ENCODE measurements at places on chromosomes 4 and X.

GRCh38 chr4:85603437-85604336 is 128.7 kb downstream of the ARHGAP24 start:
- no peak overlapping the region for H3K27ac ChIP-seq
- no peaks in the 10 kb centered on the region for H3K36me3 ChIP-seq

GRCh38 chrX:134718966-134719317 is 60.7 kb upstream of the PLAC1 start:
- H3K27ac ChIP-seq: no peak overlapping the region
- no peak overlapping the region for H3K4me3 ChIP-seq
- peaks cover 5% of the 10 kb centered on the region for H3K4me1 ChIP-seq
- H3K36me3 ChIP-seq: no peaks in the 10 kb centered on the region

- no peak overlapping the region for H3K27ac ChIP-seq
- H3K36me3 ChIP-seq: no peaks in the 10 kb centered on the region
- H3K4me3 ChIP-seq: no peak overlapping the region
- no peak for DNase-seq
- H3K27me3 ChIP-seq: no peaks in the 10 kb centered on the region
These were observed 12.5 kb downstream of the HS3ST1 start for GRCh38 chr4:11416071-11416766.

- no peaks in the 10 kb centered on the region for H3K27me3 ChIP-seq
- no peak overlapping the region for H3K27ac ChIP-seq
- H3K4me1 ChIP-seq: no peaks in the 10 kb centered on the region
- DNase-seq: no peak
These were observed 415.0 kb upstream of the RPS6KA3 start for GRCh38 chrX:20681683-20682082.

DNA sequence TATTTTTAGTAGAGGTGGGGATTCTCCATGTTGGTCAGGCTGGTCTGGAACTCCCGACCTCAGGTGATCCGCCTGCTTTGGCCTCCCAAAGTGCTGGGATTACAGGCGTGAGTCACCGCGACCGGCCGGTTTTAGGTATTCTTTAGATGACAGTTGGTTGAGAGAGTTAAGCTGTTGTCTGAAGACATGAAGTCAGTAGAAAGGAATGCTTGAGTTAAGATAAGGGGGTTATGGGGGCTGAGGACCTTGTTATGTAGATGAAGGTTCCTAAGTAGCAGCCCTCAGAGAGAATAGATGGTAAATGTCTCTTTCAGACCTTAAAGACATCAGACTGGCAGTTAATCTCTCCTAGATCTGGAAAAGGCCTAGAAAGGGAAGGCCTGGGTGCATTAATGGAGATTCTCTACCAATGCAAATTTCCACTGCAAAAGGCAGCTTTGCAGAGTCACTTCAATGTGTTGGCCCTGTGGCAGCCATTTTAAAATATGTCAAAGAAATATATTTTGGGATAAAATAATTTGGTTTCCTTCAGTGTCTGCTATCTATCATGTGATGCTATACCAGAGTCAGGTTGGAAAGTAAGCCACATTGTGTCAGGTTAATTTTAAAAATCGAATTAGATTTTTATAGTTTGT is 6.4 kb upstream of the ZNF674 start:
- peak; percentile 68 for DNase-seq
- no peaks in the 10 kb centered on the region for H3K27me3 ChIP-seq
- H3K4me1 ChIP-seq: no peaks in the 10 kb centered on the region
- peaks cover 48% of the 10 kb centered on the region for H3K36me3 ChIP-seq

DNA sequence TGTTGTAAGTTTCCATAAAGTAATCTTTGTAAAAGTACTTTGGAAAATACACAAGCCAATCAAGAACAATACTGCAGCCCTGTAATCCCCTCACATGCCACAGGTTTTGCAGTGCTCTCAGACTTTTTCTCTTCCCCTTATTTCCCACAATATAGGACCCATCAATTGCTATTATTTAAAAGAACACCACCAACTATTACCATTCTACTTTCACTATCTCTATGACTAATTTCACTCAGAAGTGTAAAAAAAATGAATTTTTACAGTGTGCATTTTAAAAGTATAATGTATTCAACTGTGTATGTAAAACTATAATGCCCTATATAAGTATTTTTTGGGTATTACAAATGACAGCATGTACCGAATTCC is 1.7 kb downstream of the ATP8A1 start:
- H3K36me3 ChIP-seq: peaks cover 22% of the 10 kb centered on the region
- DNase-seq: no peak
- peak overlapping the region; percentile 82 for H3K4me3 ChIP-seq
- no peaks in the 10 kb centered on the region for H3K27me3 ChIP-seq

DNA sequence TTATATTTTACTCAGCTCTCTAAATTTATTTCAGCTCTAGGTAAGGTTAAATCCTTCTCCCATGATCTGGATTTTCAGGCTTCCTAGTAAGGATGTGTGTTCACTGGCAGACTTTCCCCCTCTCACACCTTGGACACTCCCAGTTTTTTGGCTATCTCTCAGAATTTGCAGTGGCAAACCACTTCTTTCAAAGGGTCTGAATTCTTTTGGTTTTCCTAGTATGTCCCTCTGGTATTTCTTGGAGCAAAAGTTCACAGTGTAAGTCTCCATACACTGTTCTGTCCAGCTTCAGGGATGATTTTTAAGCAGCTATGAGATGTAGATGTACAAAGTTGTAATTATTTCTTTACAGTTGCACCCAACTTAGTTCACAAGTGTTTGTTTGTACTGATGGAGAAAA is 653.8 kb upstream of the GALNT7 start:
- H3K27me3 ChIP-seq: no peaks in the 10 kb centered on the region
- no peak overlapping the region for H3K4me3 ChIP-seq
- no peaks in the 10 kb centered on the region for H3K4me1 ChIP-seq
- H3K27ac ChIP-seq: no peak overlapping the region

- H3K36me3 ChIP-seq: no peaks in the 10 kb centered on the region
- no peaks in the 10 kb centered on the region for H3K27me3 ChIP-seq
- no peak overlapping the region for H3K4me3 ChIP-seq
- H3K27ac ChIP-seq: no peak overlapping the region
These were observed 1565.4 kb downstream of the PCDH18 start for GRCh38 chr4:135966936-135967335.

DNA sequence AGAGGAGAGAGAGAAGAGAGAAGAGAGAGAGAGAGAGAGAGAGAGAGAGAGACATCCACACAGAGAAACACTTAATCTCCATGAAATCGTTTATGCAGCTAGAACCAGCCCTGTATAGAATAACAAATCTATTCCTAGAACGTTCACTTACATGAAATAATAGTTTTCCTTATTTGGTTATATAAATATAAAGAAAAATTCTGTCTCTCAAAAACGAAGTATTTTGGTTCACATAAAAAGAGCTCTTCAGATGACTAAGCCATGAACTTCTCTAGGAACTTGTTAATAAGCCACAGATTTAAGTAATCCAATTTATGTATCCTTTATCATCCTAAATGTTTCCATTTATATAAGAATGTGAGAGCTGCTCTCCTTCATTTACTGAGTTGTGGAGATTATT is 1315.1 kb upstream of the PCDH7 start:
- H3K36me3 ChIP-seq: no peaks in the 10 kb centered on the region
- no peaks in the 10 kb centered on the region for H3K27me3 ChIP-seq
- H3K4me3 ChIP-seq: no peak overlapping the region

DNA sequence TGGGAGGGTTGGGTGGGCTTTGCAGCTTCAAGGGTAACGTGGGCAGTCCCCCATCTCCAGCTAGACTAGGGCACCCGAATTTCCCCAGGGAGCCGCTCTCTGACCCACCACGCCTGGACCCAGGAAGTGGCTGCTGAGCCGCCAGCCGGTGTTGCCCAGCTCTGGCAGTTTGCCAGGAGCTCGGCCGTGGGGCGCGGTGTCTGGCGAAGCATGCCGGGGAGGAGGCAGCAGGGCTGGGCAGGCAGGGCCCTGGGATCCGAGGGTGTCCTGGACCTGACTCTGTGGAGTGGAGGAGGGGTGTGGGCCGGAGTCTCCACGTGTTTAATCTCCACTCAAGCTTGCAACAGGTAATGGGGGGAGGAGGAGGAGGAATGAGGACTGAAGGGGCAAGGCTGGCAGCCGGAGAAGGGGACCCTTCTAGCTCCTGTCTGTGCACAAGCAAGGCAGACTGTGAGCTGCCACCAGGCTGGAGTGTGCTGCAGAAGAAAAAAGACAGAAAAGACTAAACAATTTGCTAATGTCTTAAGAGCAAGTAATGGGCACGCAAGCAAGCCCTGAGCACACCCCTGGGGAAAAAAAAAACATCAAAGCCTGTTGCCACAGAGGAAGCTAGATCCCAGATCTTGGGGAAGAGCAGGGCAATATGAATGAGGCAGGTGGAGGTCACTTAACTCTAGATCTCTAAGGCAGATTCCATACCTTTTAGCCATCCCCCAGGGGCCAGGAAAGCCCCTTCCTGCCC is 2.4 kb downstream of the LONRF3 start:
- no peak overlapping the region for H3K27ac ChIP-seq
- peaks cover 61% of the 10 kb centered on the region for H3K27me3 ChIP-seq
- DNase-seq: no peak
- H3K4me3 ChIP-seq: peak overlapping the region; percentile 14
- H3K4me1 ChIP-seq: no peaks in the 10 kb centered on the region

GRCh38 chr4:153507310-153508073 is 41.3 kb downstream of the TMEM131L start:
- H3K4me1 ChIP-seq: no peaks in the 10 kb centered on the region
- DNase-seq: no peak
- peaks cover 8% of the 10 kb centered on the region for H3K36me3 ChIP-seq
- H3K27ac ChIP-seq: no peak overlapping the region

DNA sequence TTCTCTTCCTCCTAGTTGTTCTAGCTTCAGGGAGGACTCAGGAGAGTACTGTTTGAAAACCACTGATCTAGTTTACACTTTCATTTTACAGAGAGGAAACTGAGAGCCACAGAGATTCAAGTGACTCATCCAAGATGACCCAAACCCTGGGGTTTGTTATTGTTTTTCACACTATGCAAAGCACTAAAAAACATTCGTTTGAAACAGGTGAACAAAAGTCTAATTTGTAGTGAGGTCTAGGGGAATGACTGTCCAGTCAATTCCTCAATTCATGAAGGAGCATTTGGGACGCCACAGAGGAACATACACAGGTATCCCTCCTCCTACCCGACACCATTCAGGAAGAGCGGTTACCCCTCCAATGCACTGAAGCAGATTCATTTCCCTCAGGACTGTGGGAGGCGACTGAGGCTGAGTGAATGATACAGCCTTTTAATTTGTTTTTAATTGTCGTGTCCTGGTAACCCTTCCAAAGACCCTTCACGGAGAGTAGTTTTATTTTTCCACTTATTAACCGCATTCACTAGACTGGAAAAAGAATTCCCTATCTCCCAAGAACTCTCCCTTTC is 30.3 kb downstream of the TLR10 start:
- no peak overlapping the region for H3K27ac ChIP-seq
- H3K36me3 ChIP-seq: peaks cover 8% of the 10 kb centered on the region
- DNase-seq: no peak

- DNase-seq: no peak
- H3K4me1 ChIP-seq: no peaks in the 10 kb centered on the region
- H3K36me3 ChIP-seq: peaks cover 16% of the 10 kb centered on the region
- H3K4me3 ChIP-seq: 0 out of 3 replicates have a peak overlapping the region, but pooled peaks have one; percentile 23
- no peaks in the 10 kb centered on the region for H3K27me3 ChIP-seq
These were observed 2.2 kb downstream of the RBM10 start for GRCh38 chrX:47146936-47147859.

DNA sequence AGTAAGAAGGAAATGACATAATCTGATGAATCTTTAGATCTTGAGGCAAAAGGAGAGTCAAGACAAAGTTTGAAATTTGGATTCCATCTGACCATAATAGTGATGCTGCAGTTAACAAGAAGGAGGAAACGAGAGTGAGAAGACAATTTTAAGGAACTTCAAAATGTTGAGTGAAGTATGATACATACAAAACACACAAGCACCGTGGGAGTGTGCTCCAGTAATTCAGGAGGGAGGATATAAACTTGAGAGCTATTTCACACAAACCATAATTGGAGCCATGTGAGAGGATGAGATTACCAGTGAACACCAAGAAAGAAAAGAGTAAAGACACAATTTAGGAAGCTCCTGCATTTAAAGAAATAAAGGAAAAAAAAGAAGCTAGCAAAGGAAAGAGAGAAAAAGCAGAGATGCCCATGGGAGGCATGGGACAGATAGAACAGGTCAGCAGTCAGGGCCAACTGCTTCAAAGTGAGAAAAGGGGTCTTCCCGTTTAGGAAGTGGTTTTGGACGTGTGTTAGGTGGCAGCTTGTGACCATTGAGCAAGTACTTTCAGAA is 150.7 kb upstream of the SLC7A11 start:
- H3K27ac ChIP-seq: no peak overlapping the region
- no peaks in the 10 kb centered on the region for H3K27me3 ChIP-seq
- no peak overlapping the region for H3K4me3 ChIP-seq
- no peaks in the 10 kb centered on the region for H3K36me3 ChIP-seq
- DNase-seq: no peak

GRCh38 chr4:76470532-76470931 is 35.5 kb downstream of the SHROOM3 start:
- no peaks in the 10 kb centered on the region for H3K27me3 ChIP-seq
- H3K27ac ChIP-seq: no peak overlapping the region
- DNase-seq: no peak
- H3K36me3 ChIP-seq: no peaks in the 10 kb centered on the region
- H3K4me3 ChIP-seq: no peak overlapping the region

- H3K4me1 ChIP-seq: no peaks in the 10 kb centered on the region
- H3K36me3 ChIP-seq: peaks cover 1% of the 10 kb centered on the region
- H3K27me3 ChIP-seq: no peaks in the 10 kb centered on the region
- H3K27ac ChIP-seq: no peak overlapping the region
- no peak for DNase-seq
These were observed 74.3 kb downstream of the TECRL start for GRCh38 chr4:64334964-64335363.

- no peaks in the 10 kb centered on the region for H3K4me1 ChIP-seq
- H3K4me3 ChIP-seq: no peak overlapping the region
- no peaks in the 10 kb centered on the region for H3K27me3 ChIP-seq
- no peaks in the 10 kb centered on the region for H3K36me3 ChIP-seq
These were observed 42.4 kb downstream of the FAM53A start for GRCh38 chr4:1641671-1642070.

- no peaks in the 10 kb centered on the region for H3K4me1 ChIP-seq
- no peaks in the 10 kb centered on the region for H3K27me3 ChIP-seq
- H3K4me3 ChIP-seq: no peak overlapping the region
- no peak for DNase-seq
These were observed 280.2 kb downstream of the ADGRA3 start for GRCh38 chr4:22235698-22236097.

DNA sequence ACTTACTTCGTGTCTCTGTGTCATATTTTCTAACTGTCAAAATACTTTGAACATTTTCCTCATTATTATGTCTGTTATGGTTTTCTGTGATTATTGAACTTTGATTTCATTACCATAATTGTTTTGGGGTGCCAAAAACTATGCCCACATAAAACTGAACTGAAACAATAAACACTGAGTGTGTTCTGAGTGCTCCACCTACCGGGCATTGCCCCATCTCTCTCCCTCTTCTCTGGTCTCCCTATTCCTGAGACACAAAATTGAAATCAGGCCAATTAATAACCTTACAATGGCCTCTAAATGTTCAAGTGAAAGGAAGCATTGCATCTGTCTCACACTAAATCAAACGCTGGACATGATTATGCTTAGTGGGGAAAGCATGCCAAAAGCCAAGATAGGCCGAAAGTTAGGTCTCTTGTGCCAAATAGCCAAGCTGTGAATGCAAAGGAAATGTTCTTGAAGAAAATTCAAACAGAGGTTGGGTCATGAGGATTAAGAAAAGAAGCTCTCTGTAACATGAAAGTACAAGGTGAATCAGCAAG is 972.3 kb downstream of the PCDH7 start:
- H3K4me3 ChIP-seq: no peak overlapping the region
- no peak for DNase-seq
- no peaks in the 10 kb centered on the region for H3K27me3 ChIP-seq
- no peaks in the 10 kb centered on the region for H3K36me3 ChIP-seq
- H3K27ac ChIP-seq: no peak overlapping the region
